ENCODE measurements at places on chromosomes 5 and 9. TPM values are rescaled to one million over a fixed set of nuclear protein-coding genes. Genes with fewer than 3 reads are reported as not detected.
A peak's percentile ranks its signal among the peaks of the same experiment; 100 is the strongest.

DNA sequence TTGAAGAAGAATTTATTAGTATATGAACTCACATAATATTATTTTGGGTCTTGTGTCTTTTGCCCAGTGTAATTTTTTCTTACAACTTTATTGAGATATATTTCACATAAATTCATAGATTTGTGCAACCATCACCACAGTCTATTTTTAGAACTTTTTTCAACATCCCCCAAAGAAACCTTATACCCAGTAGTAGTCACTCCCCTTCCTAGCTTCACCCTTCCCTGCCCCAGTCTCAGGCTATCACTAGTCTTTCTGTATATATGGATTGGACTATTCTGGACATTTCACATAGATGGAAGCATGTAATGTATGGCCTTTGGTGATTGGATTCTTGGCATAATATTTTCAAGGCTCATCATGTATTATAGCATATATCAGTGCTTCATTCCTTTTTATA, 67.8 kb downstream of the MAN2A1 start:
- no peak for DNase-seq

DNA sequence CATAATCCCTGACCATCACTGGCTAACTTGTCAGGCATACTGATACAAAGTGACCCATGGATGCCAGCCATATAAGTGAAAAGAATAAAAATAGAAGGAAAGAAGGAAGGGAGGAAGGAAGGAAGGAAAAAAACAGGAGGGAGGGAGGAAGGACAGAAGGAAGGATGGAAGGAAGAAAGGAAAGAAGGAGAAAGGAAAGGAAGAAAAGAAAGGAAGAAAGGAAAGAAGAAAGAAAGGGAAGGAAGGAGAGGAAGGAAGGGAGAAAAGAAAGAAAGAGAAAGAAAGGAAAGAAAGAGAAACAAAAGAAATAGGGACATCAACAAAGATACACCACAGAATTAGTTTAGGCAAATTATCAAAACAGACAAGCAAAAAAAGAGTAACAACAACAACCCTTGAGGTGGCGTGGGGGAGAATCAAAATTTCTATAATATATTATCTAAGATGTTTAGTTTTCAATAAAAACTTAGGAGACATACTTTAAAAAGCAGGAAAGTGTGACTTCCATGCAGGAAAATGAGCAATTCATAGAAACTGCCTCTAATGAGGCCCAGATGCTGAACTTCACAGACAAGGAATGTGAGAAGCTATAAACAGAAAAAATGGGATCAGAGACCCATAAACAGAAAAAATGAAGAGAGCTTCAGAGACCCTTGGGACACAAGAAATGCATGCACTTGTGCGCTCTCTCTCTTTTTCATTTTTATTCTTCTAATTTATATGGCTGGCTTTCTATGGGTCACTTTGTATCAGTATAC, 96.1 kb upstream of the NFIL3 start:
- DNase-seq: no peak

- DNase-seq: no peak
Measured at GRCh38 chr5:10201223-10201868, 48.3 kb downstream of the ATPSCKMT start.

- no peak for DNase-seq
Measured at GRCh38 chr9:87677776-87678587, 47.9 kb upstream of the CTSL start.

DNA sequence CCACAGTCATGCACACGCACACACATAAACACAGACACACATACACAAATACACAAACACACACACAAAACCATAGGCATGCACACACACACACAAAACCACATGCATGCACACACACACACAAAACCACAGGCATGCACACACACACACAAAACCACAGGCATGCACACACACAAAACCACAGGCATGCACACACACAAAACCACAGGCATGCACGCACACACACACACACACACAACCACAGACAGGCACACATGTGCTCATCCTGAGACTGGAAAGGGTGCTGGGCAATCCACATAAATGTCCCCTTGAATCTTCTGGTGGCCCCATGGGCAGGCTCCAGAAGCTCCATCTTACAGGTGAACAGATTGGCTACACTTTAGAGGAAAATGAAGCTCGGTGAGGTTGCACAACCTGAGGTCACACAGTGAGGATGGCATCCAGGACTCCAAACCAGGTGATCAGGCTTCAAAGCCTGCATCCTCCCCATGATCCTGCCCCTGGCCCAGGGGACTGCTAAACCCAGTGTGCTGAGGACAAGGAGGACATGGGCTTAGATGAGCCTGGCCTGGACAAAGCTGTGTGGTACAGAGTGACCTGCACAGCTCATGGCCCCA, 144.8 kb downstream of the GADD45G start:
- DNase-seq: peak; percentile 64

The NRARP gene
- 7.3 TPM for total RNA-seq

The GDNF gene
- total RNA-seq: 20.5 TPM

The SLC22A5 gene
- total RNA-seq: 8.3 TPM

All from astrocyte (in vitro differentiated cells and primary cell).